ENCODE measurements at places on chromosomes 13 and 19. TPM values are rescaled to one million over a fixed set of nuclear protein-coding genes. Genes with fewer than 3 reads are reported as not detected.

DNA sequence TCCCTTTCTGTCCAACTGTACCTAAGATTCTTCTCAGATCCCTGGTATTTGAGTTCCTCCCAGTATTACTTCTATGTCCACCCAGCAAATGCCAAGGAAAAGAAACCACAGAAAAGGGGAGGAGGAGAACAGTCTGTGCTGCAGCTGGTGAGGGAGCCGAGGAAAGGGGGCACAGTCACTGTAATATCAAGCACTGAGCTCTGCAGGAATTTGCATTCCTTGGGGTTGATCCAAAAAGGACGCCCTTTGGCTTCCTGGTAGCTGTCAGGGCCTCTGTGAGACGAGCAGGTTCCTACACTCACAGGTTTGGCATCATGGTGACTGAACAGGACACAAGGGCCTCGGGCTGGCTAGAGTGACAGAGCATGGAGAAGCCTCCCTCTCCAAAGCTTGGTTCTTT is 273.4 kb downstream of the NHLRC3 start:
- peak; percentile 21 for DNase-seq

DNA sequence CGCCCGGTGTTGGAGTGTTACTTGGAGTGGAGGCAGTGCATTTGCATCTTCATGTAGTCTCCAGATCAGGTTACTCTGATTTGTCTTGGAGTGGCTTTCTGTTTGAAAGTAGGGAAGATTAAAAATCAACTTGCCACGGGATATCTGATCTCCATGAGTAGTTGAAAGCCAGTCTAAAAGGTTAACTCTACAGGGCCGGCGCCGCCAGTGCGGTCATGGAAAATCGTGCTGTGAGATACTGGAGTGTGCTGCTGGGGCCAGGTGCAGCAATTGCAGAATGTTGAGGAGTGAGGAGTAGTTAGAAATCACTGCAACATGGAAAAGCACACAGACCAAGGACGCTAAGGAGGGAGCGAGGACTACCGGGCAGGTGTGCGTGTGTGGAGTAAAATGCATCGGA is 175.0 kb downstream of the STK24 start:
- DNase-seq = no peak

DNA sequence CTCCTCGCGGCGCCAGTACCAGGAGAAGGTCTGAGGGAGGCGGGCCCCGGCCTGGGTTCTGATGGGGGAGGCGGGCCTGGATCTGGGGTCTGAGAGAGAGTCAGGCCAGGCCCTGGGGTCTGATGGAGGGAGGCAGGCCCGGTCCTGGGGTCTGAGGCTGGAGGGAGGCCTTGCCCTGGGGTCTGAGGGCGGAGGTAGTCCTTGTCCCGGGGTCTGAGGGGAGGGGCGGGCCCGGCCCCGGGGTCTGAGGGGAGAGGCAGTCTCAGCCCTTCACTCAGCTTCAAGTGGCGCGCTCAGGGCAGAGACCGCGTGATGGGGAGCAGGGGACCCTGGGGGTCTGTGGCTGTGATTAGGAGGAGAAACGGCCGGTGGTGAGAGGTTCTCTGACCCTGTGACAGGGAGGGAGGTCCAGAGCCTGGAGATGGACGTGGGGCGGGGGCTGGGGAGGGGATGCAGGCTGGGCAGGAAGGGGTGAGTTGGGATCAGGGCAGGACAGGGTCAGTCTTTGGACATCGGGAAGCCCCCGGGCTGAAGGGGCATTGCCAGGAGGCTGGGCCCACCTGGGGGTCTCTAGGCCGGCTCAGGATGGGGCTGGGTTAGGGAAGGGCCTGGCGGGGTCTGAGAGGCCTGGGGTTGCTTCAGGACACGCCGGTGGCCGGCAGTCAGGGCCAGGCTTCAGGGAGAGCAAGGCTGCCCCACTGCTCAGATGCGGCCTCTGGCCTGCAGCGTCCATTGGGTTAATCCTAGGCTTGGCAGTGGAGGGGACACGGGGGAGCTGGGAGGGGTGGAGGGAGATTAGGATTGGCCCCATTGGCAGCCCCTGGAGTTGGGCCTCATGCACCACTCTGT is 18.7 kb downstream of the HCN2 start:
- DNase-seq = no peak

DNA sequence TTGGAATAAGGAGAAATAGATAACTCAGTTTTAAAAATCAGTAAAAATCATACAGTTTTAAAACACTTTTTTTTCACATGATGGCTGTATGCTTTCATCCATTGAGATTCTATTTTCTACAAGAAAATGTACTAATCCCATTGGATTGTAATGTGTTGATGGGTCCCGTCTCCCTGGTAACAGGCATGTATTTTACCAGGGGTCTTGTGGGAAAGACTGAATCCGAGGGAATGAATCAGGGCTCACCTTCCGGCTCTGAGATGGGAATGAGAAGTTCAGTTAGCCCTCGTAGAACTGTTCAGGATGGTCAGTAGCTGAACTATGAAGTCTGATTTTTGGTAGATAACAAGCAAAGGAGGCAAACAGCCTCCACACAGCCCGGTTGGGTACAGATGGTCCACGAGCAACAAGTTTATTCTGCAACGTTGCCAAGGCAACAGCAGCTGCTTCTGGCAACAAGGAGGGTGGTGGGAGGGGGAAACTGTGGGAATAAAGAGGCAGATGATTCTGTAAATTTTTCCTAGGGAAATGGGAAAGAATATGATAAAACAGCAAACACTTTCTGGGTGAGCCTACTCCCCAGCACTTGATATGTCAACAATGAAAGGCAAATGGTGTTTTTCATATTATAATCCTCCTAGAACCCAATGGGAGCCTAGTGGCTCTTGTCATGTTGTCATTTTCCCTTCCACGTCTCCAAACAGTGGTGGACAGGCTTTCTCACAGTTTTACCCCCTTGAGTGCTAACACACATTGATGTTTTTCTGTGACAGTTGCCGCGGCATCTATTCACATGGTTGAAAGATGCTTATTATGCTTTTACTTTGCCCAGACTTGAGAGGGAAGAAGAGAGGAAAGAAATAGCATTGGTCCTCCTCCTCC is 12.4 kb upstream of the SIAH3 start:
- DNase-seq = no peak

DNA sequence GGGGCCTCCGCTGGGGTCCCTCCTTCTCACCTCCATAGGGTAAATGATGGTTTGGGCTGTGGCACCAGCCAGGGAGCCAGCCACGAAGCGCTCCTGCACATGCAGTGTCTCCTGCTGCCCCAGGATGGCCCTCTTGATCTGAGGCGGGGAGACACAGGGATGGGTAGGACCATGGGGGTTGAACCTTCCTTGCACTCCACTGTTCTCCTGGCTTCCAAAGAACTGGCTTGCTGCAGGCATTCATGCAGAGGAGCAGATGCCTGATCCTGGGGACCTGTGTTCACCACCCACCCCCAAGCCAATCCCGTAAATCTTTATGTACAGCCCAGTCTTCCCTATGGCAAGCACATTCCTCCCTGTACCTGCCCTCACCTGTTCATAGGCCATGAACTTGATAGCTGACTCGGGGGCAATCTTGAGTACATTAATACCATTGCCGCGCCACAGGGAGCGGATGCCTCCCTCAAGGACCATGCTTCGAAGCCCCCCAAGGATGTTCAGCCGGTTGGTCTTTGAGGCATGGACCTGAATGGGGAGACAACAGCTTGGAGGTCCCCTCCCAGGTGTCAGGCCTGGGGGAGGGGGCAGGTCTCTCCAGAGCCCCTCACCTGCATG is 5.5 kb downstream of the SLC25A23 start:
- no peak for DNase-seq

DNA sequence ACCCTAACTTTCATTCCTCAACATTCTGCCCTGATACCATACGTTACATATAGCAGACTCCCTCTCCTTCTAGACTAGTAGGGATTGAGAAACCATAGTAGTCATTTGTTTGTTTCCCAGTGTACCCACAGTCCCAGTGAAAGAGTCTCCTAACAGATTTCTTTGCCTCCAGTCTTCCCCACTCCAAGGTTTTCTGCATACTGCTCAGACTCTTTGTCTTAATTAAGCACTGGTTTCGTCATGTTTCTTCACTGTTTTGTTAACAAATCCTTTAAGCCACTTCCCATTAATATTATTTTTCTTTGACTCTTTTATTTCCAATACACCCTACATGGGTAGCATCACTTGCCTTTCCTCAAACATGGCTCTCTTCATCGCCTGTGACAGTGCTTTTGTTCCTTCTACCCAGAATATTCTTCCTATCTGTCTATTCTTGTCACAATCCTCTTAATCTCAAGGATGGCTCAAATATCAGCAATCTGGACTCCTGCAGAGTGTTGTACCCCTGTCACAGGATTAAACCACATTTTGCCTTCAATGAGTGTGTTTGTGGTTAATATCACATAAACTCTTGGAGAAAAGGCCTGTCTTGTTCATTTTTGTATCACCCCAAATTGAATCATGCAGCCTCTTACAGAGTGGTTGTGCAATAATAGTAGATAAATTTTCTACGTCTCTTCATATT is 92.7 kb upstream of the KLF12 start:
- DNase-seq = no peak

DNA sequence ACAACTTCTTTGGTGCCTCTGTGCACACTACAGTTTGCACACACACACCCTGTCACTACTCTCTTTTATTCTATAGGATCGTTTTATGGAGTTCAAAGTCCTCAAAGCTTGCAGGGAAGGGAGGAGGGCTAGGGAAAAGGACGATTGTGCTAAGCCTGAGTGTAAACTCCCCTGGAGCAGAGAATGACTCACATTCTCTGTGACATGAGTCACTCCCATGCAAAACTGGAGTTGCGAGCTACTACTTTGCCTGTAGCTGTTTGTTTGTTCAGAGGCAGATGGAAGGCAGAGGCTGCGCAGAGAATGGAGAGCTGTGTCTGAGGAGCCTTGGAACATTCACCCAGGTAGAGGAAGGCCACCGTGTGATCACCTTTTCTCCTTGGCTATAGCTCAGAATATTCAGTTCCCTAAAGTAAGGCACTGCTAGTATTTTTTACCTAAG is 80.5 kb upstream of the MBNL2 start:
- peak; percentile 96 for DNase-seq

- DNase-seq = no peak
These were observed 1385.3 kb upstream of the SPRY2 start for GRCh38 chr13:81726037-81726726.

DNA sequence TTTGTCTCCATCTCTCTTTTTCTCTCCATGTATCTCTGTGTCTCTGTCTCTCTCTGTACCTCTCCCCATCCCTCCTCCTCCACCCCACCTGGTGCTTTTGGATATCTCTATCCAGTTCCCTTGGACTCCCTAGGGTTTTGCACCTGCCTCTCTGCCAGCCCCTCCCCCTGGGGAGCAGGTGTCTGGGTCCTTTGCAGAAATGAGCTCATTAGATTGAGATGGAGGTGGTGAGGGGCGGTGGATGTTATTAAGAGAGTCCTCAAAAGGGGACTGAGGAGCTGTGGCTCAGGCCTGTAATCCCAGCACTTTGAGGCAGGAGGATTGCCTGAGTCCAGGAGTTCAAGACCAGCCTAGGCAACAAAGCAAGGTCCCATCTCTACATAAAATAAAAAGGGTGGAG is 2.1 kb downstream of the KCNN4 start:
- DNase-seq = no peak

- DNase-seq = no peak
These were observed 2.2 kb downstream of the ZNF175 start for GRCh38 chr19:51573331-51573730.

GRCh38 chr13:47396915-47397314 is 500.1 kb upstream of the HTR2A start:
- DNase-seq = no peak

DNA sequence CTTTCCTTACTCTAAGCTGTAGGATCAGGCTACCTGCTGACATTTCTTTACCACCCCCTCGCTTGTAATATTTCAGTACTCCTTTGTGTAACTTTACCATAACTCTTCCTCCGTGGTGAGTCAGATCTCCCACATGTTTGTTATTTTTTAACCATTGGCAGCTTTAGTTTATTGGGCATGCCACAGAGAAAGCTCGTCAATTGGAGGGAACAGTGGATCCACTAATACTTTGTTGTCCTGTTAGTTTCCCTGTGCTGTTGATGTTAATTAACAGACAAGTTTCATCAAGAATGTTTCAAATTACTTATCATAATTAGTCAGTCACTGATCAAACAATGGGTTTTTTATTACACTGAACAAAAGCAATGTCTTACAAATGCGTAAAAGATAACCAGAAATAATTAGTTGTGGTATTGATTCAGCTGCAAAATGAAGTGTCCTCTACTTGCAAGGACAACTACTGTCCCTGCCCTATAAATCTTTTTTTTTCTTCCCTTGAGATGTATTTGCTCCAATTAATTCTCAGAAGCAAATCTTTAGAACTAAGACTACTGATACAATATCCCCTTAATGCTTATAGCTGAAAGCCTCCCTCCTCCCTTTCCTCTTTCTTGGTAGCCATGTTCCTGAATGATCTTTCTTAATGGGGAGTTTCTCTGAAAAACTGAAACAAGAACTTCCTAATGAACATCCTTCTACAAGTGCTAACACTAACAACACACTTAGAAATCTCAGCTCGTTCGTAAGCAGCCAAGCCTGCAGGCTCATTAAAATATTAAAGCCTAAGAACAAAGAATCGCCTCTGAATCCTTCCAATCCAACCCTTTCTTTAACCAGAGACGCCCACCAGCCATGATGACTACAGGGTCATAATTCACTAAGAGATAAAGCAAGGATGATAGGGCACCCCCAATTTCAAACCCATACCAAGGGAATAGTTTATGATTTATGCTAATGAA is 22.2 kb downstream of the EFNB2 start:
- no peak for DNase-seq

GRCh38 chr19:35240327-35240726 is 8.5 kb upstream of the LSR start:
- DNase-seq = no peak

DNA sequence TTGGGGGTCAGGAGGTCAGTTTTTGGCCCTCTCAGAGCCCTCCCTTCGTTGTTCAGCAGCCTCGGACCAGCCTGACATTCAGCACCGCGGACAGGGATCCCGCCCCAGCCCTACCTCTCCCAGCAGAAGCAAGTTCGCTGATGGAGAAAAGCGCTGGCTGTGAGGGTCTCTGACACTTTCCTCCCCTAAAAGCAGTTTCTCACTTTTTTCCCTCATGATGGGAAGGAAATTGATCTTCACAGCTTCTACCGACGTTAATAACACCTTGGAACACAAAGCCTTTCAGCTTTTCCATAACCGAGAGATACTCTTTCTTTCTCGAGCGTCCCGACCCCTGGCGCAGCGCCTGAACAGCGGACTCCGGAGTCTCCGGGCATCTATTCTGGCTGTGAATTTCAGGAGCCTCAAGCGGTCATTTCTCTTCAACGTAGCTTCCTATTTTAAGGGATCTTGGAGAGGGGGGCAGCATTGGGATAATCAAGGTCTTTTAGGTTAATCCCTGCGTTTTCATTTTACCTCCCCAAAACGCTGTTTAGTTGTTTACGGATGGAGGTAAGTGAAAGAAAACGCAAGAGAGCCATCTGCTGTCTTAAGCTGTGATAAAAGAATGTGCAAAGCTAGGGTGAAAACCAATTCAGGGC is 467.2 kb downstream of the ITGBL1 start:
- peak; percentile 16 for DNase-seq

The SOHLH2 gene
- 0.72 TPM for total RNA-seq

The GYS1 gene
- total RNA-seq = 46.9 TPM

The FPR1 gene
- 13.5 TPM for total RNA-seq

The ATP1A3 gene
- 3.4 TPM for total RNA-seq

The SYCN gene
- total RNA-seq = not detected
